ENCODE measurements at places on chromosomes 5 and 9.

- ATAC-seq = no peak
Measured at GRCh38 chr9:131262327-131263032, 13.8 kb downstream of the FAM78A start.

DNA sequence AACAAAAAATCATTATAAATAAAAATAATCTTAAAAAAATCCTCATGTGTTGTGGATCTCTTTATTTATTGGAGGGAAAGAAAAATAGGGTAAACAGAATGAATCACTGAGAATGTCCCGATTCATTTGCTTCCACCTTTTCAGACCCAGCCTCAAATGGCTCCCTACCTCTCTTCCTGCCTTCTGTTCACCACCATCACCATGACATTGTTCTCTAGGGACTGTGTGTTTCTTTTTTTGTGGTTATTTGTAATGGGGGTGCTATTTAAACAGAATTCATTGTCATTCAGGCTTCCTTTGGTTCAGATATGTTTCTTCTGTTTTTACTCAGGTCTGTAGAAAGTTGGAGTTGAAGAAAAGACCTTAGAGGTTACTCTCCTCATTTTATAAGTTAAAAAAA, 198.2 kb downstream of the KIF4B start:
- ATAC-seq = no peak

- no peak for ATAC-seq
Measured at GRCh38 chr9:131776036-131776435, 36.2 kb upstream of the RAPGEF1 start.

GRCh38 chr5:54524704-54525103, 7.1 kb downstream of the SNX18 start:
- peak; percentile 39 for ATAC-seq

GRCh38 chr5:167642779-167643517, 648.5 kb upstream of the WWC1 start:
- peak; percentile 88 for ATAC-seq

DNA sequence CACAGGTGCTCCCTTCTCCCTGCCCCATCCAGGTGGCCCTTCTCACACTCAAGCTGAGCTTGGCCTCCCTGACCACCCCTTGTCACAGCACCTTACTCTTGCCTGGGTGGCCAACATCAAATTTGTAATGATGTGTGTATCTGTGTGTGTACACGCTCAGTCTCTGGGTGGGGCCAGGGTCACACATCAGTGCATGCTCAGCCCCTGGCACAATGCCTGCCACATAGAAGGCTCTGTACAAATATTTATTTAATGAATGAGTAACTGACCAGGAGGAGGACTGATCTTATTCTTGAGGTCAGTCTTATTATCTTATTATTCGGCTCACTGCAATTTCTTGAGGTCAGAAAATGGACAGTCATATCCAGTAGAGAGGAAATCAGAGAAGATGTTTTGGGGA, 41.3 kb upstream of the HAND1 start:
- ATAC-seq = no peak

GRCh38 chr5:123976379-123977033, 464.5 kb downstream of the CSNK1G3 start:
- no peak for ATAC-seq

DNA sequence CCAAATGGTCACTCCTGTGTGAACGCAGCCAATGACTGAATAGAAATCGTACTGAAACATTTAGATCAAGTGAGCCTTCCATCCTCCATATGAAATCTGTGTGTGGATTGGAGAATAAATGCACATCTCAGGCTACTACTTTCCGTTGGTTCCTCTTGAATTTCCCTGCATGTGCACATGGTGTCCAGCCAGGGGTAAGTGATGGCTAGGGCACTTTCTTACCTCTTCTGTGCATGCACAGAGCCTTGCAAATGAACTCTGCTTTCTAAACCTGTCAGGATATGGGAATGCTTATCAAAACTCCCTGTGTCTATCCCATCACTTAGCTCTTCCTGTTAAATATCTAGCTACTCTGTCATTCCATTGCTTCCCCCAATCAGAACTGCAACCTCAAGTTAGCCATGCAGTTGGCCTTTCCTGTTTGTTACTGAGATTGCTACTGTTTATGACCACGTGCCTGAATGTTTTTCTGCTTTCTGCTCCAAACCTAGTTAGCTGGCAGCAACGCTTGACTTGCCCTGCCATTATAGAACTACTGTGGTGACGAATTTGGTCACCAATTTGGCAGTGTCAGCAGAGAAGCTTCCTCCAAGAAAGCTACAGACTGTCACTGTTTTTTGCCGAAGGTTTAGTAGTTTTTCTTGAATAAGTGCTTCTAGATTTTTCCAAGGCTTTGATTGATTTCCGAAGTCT, 661.6 kb downstream of the LRRC70 start:
- ATAC-seq = no peak

All from SK-N-SH treated with all-trans-retinoic acid at 6 μM for 48 hours (cell line).